ENCODE measurements at places on chromosomes 6 and 20.
A peak's percentile ranks its signal among the peaks of the same experiment; 100 is the strongest.

DNA sequence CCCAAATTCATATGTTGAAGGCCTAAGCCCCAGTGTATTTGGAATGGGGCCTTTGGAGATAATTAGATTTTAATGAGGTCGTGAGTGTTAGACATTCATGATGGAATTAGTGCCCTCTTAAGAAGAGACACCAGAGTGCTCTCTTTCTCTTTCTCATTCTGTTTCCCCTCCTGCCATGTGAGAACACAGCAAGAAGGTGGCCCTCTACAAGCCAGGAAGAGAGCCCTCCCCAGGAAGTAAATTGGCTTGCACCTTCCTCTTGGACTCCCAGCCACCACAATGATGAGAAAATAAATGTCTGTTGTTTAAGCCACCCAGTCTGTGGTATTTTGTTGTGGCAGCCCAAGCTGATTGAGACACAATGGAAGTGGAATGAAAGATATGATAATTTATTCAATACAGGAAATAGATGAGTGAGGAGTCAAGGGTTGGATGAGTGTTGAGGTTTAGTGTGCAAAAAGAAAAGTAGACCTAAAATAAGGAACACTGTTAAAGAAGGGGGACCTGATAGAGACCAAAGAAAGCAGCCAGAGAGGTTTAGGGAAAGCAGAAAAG is 25.9 kb upstream of the ATXN1 start:
- no peak for DNase-seq

DNA sequence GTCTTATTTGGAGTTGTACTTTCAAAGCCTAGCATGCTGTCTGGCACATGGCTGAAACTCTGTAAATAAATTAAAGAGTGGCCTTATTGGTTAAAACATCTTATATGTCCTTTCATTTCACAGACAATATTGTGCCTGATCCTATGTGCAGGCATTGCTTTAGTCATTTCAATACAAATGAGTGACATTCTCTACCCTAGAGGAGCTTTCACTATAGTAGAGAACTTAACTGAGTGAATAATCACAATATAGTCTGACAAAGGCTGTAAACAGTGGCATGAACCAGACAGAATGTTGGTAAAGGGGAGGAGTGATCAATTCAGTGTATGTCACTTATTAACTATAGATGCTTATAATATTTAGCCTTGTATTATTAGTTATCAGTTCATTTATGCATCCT is 481.8 kb downstream of the TFAP2B start:
- DNase-seq = no peak

- DNase-seq = peak; percentile 49
Measured at GRCh38 chr20:34709831-34710567, 5.9 kb downstream of the TP53INP2 start.

DNA sequence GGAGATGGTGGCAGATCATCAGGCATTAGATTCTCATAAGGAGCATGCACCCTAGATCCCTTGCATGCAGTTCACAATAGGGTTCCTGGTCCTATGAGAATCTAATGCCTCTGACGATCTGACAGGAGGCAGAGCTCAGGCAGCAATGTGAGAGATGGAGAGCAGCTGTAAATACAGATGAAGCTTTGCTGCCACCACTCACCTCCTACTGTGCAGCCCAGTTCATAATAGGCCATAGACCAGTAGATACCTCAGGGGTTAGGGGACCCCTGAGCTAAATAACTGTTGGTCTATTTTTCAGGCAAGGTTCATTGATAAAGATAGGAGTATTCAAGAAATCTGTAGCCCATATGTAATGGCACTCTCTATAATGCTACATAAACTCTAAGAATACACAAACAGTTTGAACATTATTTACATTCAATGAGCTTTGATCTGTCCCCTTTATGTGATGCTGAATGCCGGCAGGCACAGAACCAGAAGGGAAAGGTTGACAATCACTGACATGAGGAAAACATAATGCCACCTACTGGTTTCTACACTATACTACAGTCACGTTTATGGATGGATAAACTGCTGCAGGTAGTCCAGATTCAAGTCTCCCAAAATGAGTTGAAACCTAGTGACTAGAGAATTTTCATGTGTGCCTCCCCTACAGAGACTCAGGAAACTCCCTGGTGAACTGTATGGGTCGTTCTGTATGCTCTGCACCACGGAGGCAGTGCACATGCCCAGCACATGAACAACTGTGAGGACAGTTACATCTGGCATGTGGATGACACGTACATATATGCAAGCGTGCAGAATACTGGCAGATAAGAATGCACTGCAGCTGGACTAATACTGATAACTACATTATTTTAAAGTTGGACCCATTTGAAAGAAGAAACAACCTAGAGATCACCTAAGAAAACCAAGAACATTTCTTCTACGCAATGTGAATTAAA is 72.0 kb downstream of the DST start:
- DNase-seq = peak; percentile 45

DNA sequence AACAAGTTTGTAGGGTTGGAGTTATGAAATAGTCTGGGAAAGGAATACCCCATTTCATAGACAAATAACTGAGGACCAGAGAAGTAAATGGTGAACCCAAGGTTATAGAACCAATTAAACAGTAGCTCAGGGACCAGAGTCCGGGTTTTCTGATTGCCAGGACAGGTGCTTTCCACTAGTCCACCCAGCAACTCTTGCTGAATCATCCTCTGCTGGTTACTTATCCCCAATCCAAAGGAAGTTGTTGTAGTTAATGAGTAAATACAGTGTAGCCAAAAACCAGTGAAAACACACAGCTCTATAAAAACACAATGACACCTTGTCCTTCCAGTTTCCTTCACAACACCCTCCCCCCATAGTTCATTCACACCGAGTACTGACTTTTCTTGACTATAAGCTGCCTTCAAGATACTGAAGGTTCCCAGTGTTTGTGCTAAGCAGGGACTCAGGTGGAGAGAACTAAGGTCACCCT is 766 bp upstream of the TINAG start:
- peak; percentile 96 for DNase-seq

DNA sequence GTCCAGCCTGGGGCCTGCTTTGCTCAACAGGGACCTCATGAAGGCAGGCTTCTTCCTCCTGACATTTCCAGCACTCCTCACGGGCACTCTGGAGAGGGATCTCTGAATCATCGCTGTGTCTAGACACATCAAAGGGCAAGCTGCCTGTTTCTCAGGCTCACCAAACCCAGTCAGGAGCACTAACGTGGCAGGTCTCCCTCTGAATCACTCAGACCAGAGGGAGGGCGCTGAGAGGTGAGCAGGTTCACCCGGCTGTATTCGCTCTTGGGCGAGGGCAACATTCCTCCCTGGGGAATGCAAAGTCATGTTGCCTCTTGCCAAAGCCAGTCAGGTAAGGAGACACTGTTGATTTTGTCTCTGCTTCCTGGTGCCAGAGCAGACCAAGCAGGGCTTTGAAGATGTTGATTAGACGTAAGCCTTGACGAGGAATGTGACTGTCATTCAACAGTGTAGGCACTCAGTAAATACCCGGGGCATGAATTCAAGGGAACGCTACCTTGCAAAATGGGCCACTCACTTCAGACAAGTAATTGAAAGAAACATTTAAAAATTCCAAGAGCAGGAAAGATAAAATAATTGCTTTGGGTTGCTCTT is 50.1 kb downstream of the CYP24A1 start:
- DNase-seq = peak; percentile 100

DNA sequence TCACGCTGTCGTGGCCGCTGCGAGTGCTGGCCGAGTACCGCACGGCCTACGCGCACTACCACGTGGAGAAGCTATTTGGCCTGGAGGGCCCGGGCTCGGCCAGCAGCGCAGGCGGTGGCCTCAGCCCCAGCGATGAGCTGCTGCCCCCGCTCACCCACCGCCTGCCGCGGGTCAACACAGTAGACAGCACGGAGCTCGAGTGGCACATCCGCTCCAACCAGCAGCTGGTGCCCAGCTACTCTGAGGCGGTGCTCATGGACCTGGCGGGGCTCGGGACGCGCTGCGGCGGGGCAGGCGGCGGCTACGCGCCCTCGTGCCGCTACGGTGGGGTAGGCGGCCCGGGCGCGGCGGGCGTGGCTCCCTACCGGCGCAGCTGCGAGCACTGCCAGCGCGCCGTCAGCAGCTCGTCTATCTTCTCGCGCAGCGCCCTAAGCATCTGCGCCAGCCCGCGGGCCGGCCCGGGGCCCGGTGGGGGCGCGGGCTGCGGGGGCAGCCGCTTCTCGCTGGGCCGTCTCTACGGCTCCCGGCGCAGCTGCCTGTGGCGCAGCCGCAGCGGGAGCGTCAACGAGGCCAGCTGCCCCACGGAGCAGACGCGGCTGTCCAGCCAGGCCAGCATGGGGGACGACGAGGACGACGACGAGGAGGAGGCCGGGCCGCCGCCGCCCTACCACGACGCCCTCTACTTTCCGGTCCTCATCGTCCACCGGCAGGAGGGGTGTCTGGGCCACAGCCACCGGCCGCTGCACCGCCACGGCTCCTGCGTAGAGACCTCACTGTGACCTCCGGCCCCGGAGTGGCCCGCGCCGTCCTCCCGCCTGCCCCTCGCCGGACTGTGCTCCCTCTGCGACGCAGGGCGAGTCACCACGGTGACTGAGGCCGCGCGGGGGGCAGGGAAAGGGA is 5.7 kb downstream of the TMEM151B start:
- no peak for DNase-seq

DNA sequence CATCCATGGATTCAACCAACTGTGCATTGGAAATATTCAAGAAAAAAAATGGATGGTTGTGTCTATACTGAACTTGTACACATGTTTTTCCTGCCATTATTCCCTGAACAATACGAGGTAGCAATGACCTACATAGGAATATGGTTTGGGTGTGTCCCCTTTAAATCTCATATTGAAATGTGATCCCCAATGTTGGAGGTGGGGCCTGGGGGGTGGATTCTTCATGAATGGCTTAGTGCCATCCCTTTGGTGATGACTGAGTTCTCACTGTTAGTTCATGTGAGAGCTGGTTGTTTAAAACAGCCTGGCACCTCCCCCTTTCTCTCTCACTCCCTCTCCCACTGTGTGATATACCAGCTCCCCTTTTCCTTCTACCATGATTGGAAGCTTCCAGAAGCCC is 139.8 kb upstream of the BACH2 start:
- no peak for DNase-seq

- DNase-seq = peak; percentile 77
Measured at GRCh38 chr6:18388942-18389341, 1.8 kb downstream of the RNF144B start.

DNA sequence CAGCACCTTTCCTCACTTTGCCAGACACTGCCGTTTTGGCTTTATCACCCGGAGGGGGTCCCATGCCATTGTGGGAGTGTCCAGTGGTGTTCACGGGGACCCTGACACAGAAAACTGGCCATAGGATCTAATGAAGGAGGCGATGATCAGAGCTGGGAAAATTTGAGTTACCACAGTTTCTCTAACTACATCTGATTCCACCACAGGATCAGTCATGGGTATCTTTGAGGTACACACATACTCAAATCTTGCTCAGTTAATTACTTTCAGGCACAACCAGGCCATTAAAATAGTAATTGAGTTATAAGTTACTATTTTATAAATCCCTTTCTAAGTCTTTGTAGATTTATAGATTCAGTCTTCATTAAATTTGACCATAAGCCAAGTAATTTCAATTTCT is 215.1 kb downstream of the PRL start:
- DNase-seq = no peak

DNA sequence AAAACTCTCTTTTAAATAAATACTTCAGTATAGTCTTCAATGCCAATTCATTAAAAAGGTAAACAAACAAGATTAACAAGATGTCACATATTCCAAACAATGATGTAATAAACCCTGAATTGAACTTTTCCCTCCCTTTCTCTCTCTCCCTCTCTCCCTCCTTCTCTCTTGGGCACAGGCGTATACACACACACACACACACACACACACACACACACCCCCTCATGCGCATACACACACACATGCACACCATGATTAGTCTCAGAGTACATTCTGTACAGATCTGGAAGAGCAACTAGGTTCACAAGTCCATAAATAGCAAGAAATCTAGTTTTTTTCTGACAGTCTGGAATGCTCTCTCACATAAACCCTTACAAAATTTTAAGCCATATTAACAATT is 128.3 kb downstream of the DST start:
- DNase-seq = no peak

- peak; percentile 59 for DNase-seq
Measured at GRCh38 chr20:49693435-49694171, 20.1 kb downstream of the B4GALT5 start.

- no peak for DNase-seq
Measured at GRCh38 chr6:117870486-117871242, 36.4 kb upstream of the SLC35F1 start.

GRCh38 chr6:53322188-53323029 is 26.3 kb downstream of the ELOVL5 start:
- DNase-seq = no peak

GRCh38 chr20:20206788-20207187 is 154.5 kb downstream of the CFAP61 start:
- peak; percentile 54 for DNase-seq

Measured in kidney tubule cell (primary cell).